ENCODE measurements at places on chromosomes 5 and 9.

DNA sequence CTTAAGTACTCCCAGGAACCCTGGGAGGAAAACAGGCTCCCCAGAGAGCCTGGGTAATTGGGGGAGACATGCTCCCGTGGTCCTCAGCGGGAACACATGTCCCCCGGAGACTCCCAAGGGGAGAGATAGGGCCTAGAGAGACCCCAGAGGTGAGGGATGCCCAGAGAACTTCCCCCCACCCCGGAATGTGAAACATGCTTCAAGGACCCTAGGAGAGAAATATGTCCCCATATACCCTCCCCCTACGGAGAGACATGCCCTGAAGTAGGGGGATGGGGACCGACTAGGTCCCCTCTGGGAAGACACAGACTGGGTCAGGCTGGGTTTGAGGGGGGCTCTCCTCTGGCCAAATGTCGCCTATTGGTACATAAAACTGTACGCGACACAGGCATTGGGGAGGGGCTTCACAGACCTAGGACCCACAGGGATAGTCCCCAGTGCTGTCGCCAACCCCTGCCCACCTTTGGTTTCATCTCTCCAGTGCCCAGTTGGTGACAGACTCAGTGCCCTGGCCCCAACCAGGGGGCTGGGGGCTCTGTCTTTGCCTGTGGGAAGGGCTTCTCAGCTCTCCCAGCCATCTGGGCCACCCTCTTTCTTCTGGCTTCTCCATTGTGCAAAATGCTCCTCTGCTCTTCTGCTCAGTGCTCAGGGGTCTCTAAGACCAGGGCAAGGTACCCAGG lies 26.9 kb downstream of the PCDH1 start:
- DNase-seq: no peak

GRCh38 chr5:174694611-174695010 lies 29.8 kb upstream of the MSX2 start:
- DNase-seq: no peak

DNA sequence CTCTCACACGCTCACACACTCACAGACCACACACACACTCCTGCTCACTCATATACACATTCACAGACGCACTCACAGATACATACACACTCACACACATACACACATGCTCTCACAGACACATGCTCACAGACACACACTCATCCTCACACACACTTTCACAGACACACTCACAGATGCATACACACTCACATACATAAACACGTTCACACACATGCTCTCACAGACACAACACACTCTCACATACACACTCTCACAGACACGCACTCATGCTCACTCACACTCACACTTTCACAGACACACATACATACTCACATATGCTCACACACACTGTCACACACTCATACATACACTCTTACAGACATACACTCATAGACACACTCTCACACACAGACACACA lies 82.2 kb downstream of the IRX2 start:
- no peak for DNase-seq

DNA sequence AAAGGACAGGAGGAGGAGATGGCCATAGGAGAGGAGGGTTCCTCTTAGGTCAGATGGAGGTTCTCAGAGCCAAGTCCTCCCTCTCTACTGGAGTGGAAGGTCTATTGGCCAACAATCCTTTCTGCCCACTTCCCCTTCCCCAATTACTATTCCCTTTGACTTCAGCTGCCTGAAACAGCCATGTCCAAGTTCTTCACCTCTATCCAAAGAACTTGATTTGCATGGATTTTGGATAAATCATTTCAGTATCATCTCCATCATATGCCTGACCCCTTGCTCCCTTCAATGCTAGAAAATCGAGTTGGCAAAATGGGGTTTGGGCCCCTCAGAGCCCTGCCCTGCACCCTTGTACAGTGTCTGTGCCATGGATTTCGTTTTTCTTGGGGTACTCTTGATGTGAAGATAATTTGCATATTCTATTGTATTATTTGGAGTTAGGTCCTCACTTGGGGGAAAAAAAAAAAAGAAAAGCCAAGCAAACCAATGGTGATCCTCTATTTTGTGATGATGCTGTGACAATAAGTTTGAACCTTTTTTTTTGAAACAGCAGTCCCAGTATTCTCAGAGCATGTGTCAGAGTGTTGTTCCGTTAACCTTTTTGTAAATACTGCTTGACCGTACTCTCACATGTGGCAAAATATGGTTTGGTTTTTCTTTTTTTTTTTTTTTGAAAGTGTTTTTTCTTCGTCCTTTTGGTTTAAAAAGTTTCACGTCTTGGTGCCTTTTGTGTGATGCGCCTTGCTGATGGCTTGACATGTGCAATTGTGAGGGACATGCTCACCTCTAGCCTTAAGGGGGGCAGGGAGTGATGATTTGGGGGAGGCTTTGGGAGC lies 3.1 kb downstream of the EGR1 start:
- no peak for DNase-seq

DNA sequence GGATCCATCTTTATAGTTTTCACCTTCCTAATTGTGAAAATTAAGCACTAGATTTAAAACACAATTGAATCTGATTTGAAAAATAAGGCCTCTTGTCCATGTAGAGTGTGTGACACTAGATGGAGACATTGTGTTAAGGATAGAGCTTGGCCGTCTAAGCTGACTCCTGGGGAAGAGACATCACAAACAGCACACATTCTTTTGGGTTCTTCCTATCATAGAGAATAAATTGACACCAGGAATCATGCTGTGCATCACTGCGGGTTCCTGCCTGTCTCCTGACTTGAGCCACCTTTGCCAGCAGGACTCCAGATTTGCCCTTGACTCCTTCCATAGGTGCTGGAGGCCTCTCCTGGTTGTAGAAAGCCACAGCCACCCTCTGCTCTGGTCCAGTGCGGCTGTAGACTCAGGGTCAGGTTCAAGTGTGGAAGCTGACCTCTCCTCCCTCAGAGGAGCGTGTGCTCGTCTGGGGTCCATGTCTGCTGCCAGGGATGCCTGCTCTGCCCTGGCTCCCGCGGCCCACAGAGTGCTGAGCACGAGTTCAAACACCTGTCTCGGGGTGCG lies 11.2 kb downstream of the ROPN1L start:
- DNase-seq: no peak

GRCh38 chr9:136667940-136668760 lies 5.4 kb downstream of the EGFL7 start:
- no peak for DNase-seq

DNA sequence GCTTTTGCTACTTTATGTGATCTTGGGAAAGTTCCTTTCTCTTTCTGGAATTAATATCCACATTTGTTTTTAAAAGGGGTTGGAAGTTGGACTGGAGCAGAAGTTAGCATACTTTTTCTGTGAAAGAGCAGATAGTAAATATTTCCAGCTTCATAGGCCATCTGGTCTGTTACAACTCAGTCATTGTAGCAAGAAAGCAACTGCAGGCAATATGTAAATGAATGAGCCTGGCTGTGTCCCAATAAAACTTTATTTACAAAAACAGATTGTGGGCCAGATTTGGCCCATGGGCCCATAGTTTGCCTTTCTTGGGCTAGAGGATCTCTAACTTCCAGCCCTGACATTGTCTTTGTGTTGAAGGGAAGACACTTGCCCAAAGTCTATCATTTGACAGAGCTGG lies 104.4 kb downstream of the ACTL7B start:
- no peak for DNase-seq

DNA sequence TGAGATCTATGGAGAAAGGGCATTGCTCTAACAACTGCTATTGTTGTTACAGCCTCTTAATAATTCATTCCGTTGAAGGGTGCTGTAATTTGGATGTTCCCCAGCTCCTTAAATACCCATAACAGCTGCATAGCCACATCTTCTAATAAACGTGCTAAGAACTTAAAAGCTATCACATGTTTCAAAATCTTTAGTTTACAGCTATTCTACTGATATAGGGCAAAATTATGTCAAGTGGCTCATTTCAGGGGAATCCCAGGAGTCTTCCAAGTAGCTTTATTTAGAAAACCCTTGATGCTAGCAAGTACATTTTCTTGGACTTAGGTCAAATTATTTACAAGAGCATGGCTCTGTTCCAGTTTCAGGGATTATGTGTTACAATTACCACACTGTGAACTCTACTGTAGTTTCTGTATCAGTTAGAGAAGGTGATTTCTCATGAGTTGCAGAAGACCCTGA lies 990.4 kb upstream of the ACO1 start:
- DNase-seq: no peak

- DNase-seq: no peak
These were observed 132.2 kb downstream of the RXRA start for GRCh38 chr9:134458207-134459108.

GRCh38 chr9:71122421-71122820 lies 1.0 kb upstream of the TRPM3 start:
- DNase-seq: no peak

- DNase-seq: no peak
These were observed 122.8 kb upstream of the STC2 start for GRCh38 chr5:173451031-173451430.

DNA sequence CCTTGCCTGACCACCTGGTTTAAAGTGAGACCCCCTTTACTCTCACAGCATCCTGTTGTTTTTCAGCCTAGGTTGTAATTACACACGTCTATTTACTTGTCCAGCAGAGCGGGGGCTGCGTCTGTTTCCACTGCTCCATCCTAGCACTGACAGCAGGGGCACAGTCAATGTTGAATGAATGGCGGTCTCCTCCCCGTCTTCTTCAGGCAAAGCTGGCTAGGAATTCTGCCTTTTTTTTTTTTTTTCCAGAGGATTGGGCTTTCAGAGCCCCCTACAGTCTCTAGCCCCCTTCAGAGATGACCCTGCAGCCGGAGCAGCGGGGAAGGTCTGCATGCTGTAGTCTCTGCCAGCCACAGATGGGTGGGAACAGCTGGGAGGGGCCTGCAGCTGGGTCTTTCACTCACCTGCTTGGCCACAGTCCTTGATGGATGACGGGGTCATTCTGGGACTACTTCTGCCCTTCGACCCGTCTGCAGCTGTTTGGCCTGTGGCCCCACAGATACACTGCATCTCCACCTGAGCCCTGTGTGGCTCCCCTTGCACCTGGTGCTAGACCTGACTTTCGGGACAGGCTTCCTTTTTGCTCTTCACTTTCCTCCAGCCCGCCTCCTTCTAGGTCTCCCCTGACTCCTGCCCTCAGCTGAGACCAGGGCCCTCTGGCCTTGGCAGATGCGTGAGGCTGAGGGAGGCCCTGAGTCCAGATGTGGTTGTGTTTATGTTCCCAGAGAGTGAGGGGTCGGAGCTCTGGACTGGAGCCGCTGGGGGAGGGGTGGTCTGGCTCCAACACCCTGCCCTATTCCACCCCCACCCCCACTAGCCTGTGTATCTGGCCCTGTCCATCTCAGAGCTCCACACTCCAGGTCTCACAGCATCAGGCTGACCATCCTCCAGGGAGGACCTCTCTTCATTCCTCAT lies 8.0 kb downstream of the PITX1 start:
- no peak for DNase-seq

GRCh38 chr9:114499528-114499927 lies 5.7 kb downstream of the WHRN start:
- DNase-seq: no peak

- DNase-seq: no peak
These were observed 34.0 kb upstream of the FCHO2 start for GRCh38 chr5:72921886-72922285.

DNA sequence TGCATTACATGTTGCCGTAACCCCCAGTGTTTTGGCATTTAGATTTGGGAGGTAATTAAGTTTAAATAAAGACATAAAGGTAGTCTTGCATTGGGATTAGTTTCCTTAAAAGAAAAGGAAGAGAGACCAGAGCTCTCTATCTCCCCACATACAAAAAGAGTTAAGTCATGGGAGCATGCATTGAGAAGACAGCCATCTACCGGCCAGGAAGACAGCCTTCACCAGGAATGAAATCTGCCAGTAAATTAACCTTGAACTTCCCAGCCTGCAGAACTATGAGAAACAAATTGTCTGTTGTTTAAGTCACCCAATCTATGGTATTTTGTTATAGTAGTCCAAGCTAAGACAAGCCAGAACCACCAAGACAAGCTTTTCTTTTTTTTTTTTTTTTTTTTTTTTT lies 567.0 kb upstream of the CDH18 start:
- no peak for DNase-seq

DNA sequence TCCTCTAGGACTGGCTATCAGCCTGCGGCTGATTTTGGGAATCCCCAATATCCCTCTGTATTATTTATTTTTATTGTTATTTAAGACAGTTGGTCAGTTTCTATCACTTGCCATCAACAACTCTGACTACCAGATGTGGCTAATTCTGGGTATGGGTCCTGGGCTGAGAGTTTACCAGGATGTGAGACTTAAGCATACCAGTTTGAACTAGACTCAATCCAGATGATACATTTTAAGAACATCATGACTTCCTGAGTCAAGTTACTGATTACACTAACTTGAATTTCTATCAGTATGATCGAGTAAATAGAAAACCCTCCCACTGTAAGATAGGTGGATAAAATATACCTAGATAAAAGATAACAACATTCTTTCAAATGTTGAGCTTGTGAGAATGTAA lies 634.0 kb downstream of the MAT2B start:
- DNase-seq: no peak

- no peak for DNase-seq
These were observed 16.8 kb downstream of the STXBP1 start for GRCh38 chr9:127628758-127629467.

DNA sequence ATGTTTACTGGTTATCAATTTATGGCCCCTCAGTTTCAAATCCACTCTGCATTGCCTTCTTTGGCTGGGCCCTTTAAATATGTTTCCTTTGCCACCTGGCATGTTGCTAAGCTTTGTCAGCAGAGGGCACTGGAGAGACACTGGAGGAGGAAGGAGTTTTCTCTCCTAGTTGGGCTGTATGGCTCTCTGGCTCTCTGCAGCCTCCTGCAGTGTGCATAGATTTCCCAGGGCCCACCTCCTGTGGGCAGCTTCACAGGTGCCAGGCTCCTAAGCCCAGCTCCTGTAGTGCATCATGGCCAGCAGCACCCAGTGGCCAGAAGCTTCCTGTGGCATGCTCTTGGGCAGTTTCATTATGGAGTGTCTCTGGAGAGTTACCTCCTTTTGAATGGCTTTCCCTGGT lies 23.3 kb downstream of the CAVIN4 start:
- peak; percentile 14 for DNase-seq

GRCh38 chr5:108432024-108432423 lies 50.1 kb upstream of the FBXL17 start:
- no peak for DNase-seq

GRCh38 chr5:96655506-96655905 lies 6.7 kb upstream of the CAST start:
- no peak for DNase-seq

DNA sequence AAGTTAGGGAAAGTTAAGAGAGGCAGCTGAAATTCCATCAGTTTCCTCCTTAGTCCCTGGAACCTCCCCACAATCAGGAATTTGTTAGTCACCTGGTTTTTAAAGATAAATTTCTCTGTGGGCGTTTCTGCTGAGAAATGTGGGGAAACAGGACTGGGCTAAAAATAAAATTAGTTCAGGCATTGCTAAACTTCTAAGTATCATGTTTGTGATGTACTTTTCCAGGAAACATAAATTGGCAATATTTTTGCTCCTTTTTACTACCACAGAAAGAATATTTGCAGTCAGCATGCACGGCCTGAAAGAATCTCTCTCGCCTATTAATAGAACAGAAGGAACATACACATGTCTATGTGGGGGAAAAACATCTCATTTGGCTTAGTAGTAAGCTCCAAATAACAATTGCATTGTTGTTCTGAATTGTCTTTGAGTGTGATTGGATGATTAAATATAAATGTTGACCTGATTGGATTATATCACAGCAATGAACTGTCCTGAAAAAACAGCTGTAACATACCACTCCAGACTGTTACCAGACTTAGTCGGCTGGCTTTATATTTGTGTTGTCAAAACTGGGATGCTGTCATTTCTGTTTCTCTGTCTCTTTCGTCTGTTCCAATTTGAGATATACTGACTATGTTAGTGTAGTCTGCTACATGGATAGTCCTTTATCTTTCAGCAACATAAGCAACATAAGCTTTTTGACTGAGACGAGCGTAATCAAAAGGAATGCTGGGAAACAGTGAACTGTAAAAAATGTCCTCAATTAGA lies 12.9 kb downstream of the TJP2 start:
- DNase-seq: no peak
